ENCODE measurements at places on chromosomes 5 and 9.
A peak's percentile ranks its signal among the peaks of the same experiment; 100 is the strongest.

DNA sequence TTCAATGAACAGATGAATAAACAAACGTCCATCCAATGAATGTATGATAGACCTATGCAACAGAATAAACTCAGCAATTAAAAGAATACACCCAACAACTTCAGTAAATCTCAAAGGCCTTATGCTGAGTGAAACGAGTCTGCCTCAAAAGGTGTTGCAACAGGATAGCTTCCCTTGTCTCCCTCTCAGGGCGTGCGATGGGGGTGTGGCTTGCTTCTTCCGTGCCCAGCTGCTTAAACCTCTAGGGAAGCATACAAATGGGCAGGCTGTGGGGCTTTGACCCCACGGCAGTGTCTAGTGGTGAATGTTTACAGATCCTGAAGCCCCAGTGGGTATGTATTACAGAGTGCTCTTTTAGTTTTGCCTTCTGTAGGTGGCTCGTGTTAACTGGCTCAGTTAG lies 87.0 kb upstream of the CCL21 start:
- DNase-seq = no peak

DNA sequence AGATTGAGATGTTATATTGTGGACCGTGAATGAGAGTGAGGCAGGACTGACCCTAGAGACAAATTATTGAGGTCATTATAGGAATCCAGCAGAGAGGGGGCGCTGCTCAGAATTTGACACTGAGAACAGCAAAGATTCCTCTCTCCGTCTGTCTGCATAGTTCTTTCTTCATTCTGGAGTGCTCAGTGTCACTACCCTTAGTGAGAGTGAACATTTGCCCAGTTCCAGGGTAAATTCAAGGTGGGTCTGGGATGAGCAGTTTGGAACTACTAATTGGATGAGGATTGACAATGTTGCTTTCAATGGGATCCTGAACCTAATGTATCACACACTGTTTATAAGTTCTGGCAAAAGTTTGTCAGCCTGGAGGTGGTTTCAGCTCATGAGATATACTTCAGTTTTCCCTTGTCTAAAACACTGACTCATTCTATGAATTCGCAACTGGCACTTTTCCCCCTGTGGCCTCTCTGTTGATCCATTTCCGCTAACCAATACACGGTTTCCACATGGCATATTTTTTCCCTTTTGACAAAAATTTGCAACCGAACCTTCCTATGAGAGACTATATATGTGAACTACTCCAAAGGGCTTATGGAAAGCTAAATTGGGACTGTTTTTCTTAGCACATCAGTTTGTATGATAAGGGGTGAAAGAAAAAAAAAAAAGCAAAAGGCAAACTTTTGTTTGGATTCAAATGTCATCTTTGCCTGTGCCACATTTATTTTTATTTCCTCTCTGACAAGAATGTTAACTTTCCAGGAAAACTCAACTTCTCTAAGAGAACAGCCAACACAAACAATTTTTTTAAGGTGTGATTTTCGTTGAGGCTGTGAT lies 1240.7 kb upstream of the WWC1 start:
- DNase-seq = no peak

GRCh38 chr5:159392871-159393270 lies 62.6 kb upstream of the IL12B start:
- no peak for DNase-seq

GRCh38 chr9:131733541-131734061 lies 6.3 kb downstream of the RAPGEF1 start:
- DNase-seq = peak; percentile 53

DNA sequence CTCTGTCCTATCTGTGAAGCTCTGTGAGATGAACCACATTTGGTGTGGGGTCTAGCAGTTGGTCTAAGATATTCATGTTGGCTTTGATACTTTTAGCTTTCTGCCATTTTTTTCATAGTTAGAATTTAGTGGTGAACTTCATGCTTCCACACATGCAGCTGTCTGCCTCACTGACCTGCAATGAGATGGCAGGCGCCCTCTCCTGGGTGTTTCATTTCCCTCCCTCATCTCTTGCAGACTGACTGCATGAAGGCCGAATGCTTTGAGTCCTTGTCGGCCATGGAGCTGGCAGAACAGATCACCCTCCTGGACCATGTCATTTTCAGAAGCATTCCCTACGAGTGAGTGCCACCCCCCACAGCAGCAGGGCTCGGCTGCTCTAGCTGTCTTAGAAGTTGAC lies 26.1 kb upstream of the CKMT2 start:
- no peak for DNase-seq

GRCh38 chr5:80597500-80597899 lies 27.4 kb upstream of the ANKRD34B start:
- no peak for DNase-seq

- DNase-seq = peak; percentile 64
Measured at GRCh38 chr9:124133727-124134126, 122.2 kb downstream of the LHX2 start.

DNA sequence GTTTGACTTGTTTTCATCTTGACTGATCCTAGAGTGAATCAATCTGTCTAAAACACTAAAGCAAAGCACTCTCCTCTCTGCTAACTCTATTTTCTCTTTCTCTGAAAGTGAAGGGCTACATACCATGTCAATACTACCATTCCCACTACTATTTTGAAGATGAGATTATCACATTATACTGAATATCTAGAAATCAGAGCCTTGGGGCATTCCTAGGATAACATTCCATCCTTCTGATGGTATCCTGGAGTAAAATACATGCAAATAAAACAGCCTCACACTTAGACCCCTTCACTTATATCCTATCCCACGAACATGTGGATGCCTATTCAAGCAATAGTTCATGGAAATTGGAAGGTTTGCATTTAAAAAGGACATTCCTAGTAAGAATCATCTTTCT lies 309.3 kb upstream of the ACTBL2 start:
- DNase-seq = no peak

- DNase-seq = no peak
Measured at GRCh38 chr5:86354664-86355063, 263.1 kb upstream of the COX7C start.

- DNase-seq = peak; percentile 60
Measured at GRCh38 chr9:120891884-120892747, 15.1 kb upstream of the PHF19 start.

- DNase-seq = no peak
Measured at GRCh38 chr5:52995095-52995494, 5.9 kb downstream of the ITGA2 start.

GRCh38 chr5:176178789-176179188 lies 59.4 kb upstream of the SIMC1 start:
- no peak for DNase-seq

- no peak for DNase-seq
Measured at GRCh38 chr5:169874621-169875020, 105.7 kb downstream of the INSYN2B start.

DNA sequence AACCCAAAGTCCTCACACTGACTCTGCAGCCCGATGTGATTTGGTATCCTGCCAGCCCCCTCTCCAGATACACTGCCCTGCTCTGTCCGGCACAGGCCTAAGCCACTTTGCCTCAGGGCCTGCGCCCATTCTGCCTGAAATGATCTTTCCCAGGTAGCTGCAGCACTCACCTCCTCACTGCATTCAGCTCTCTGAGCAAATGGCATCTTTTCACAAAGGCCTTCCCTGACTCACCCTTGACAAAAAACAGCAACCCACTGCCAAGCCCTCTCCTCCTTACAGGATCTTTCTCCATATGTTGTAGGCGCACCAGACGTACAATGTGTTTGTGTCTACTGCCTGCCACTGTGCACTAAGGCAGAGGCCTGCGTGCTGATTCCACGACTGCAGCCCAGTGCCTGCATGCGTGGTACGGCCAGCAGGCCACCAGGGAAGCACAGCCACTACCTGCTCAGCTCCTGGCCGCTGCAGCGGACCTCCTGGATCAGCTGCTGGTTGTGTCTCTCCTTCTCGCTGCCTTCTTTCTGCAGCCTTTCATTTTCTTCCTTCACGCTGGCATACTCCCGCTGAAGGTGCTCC lies 171.2 kb downstream of the CDK5RAP2 start:
- DNase-seq = no peak

- no peak for DNase-seq
Measured at GRCh38 chr5:72478276-72478675, 28.9 kb downstream of the ZNF366 start.
